ENCODE measurements at places on chromosomes 7 and 10.

DNA sequence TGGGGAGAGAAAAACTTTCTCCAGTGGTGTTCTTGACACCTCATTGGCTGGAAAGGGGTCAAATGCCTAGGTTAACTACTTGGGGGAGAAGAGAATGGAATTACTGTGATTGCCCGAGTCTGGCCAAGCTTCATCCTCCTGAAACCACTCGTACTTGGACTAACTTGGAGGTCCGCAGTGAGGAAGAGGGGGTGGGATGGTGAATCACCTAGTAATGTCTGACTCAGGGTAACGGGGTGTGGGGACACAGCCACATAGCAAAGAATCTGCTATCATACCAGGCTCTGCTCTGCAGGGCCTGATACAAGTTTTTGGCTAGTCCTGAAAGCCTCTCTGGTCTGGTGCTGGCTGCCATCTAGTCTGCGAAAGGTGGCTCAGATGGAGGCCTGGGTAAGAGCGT lies 190.9 kb downstream of the RPS24 start:
- no peak for DNase-seq

DNA sequence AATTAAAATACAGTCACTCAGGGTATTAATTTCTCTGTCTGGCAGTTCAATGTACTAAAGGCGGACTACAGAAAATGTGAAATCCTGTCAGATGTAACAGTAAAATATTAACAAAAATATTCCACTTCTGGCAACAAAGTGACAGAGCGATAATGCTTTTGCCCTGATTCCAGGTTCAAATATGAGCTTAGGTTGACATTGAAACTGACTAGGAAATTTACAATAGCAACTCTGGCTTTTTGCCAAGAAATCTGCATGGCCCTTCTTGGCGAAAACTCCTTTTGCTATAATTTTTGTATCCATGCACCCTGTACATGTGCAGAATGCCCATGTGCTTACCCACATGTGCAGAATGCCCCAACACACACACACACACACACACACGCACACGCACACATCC lies 552.2 kb downstream of the MDFIC start:
- DNase-seq, result no peak

DNA sequence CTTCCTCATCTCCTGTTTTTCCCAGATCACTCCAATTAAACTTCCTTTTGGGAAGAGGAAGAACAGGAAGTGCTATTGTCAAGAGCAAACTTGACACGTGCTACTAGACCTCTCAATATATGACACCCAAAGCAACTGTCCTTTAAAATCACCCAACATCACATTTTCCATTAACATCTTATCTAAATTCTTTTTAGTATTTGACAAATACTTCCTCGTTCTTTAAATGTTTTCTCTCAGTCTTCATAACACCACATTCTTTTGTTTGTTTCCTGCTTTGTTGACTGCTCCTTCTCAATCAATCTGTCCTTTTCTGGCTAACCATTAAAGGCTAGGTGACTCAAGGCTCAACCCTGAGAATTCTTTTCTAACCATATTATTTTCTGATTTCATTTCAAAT lies 7.1 kb upstream of the TFPI2 start:
- no peak for DNase-seq

GRCh38 chr7:28856656-28857055 lies 101.5 kb downstream of the TRIL start:
- DNase-seq, result no peak

GRCh38 chr10:103799341-103799740 lies 56.0 kb downstream of the SH3PXD2A start:
- no peak for DNase-seq

GRCh38 chr10:127012769-127013152 lies 107.5 kb downstream of the DOCK1 start:
- DNase-seq, result no peak

- DNase-seq, result no peak
These were observed 331.8 kb downstream of the CALN1 start for GRCh38 chr7:72080341-72080766.

GRCh38 chr10:132545659-132546367 lies 8.2 kb downstream of the INPP5A start:
- no peak for DNase-seq

GRCh38 chr10:86169506-86170254 lies 196.9 kb downstream of the GRID1 start:
- no peak for DNase-seq

GRCh38 chr10:13268841-13269240 lies 31.0 kb downstream of the PHYH start:
- DNase-seq, result no peak

DNA sequence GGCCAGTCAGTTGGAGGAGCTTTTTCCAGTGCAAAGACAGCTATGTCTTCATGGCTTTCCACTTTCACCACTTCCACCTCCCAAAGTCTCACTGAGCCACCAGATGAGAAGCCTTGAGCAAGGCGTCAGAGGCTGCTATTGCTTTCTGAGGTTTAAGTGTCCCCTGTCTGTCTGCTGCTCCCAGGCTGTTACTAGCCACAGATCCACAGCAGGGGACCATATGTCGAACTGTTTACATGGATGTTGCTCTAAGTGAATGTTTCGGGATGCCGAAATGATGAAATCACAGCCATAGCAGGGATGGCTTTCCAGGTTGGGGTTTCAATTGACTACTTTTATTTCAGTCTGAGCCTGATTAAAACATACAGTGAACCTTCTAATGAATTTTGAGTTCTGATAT lies 88.5 kb downstream of the AVL9 start:
- no peak for DNase-seq

DNA sequence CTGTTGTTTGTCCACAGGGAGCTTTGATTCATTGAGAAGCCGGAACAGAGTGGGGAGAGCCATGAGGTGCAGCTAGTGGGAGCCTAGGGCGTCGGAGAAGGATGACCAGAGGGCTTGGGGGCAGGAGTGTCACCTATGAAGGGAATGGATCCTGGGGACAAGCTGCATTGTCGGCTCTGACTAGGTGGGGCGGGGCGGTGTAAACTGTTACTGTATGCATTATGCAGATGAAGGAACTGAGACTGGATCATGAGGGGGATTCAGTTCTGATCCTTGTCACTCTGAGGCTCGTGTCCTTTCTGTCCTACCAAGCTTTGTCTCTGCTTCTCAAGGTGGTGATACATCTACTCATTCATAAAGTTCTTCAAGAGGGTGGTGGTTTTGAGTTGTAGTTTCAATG lies 39.9 kb upstream of the MMD2 start:
- DNase-seq, result no peak

DNA sequence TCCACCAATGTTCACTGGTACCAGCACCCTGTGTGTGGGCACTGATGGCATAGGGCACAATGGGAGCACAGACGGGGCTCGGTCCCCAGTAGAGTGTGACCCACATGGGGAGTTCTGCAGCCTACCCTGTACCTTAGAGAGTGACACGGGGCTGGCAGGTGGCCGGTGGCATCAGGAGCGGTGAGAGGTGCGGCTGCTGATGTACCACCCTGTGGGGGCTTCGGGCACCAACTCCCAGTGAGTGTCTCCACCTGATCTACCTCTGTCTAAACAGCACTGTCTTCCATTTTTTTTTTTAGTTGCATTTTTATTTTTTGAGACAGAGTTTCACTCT lies 4.1 kb downstream of the JAKMIP3 start:
- DNase-seq, result no peak

GRCh38 chr10:75129537-75129936 lies 18.1 kb downstream of the SAMD8 start:
- DNase-seq, result no peak

DNA sequence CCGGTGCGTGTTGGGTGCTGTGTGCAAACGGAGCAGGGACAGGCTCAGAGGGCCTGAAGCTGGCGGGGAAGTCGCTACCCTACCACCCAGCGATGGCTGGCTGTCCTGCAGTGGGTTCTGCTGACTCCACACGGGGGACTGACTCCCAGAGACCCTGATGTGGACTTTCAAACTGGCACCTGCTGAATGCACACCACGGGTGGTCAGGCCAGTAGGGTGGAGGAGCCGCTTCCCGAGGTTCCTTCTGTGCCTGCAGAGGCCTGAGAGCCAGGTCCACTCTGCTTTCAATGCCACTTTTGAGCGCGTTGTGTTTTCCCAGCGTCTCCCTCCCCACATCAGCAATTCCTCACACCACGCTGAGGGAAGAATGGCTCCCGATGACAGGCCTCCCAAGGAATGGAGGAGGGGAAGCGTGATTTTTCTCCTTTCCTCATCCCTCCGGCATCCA lies 135.3 kb downstream of the ADARB2 start:
- DNase-seq, result no peak

- no peak for DNase-seq
These were observed 241.3 kb downstream of the FANK1 start for GRCh38 chr10:126137562-126138221.

- no peak for DNase-seq
These were observed 35.4 kb upstream of the PODXL start for GRCh38 chr7:131591687-131592319.

GRCh38 chr10:11871466-11871865 lies 48.3 kb downstream of the PROSER2 start:
- DNase-seq, result no peak

All from activated T-cell treated with anti-CD3 and anti-CD28 coated beads, Interleukin-2, amount 50 U/mL, for 4 hours (primary cell).